ENCODE measurements at places on chromosomes 3 and 15.

DNA sequence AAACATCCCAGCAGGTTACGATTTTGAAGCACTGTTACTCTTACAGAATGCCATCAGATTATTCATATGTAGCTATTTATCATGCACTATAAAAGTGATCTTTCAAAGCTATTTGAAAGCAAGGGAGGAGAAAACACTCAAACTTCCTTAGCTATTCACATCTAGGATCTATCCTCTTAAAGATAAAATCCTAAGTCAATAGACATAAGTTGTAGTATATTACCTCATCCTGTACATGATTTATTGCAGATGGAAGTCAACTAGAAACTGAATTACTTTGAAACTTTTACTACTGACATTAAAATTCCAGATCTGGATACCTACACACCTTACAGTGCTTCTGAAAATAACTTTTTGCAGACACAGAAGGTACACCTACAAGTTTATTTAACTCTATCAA is 197.2 kb downstream of the MEIS2 start:
- DNase-seq, result no peak

- DNase-seq, result no peak
Measured at GRCh38 chr3:179299999-179300613, 22.7 kb upstream of the ZNF639 start.

- DNase-seq, result no peak
Measured at GRCh38 chr3:87363721-87364120, 87.3 kb upstream of the POU1F1 start.

GRCh38 chr15:66877477-66878271 is 175.6 kb downstream of the SMAD6 start:
- no peak for DNase-seq

DNA sequence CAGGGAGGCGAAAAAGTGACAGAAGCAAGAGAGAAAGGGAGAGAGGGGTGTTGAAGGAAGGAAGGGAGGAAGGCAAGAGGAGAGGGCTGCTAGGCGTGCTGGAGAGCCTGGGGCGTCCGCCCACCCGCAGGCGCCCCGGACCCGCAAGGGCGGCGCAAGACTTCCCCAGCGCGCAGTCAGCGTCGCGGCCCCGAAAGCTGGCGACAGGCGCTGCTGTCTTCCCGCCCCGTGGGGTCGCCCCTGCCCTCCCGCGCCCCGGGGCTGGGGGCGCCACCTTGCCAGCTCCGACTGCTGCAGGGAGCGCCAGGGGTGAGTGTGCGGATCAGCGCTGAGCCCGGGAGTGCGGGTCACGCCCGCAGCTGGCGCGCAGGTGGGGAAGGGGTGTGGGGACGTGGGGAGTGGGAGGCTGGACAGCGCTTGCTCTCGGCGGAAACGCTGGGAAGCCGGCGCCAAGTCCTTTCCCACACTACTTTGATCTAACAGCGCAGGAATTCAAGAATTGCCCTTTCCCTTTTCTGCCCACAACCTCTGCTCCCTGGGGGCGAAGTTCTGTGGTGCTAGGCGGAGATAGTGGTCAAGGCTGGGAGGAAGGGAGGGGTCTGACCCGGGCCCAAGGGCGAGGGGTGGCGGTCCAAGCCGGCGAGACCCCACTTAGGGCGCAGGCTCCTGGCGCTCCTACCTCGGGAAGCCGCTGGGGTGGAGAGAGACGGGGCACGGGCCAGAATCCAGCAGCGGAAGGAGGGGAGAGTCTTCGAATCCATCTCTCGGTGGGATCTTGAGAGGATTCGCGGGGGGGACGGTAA is 266.1 kb downstream of the CGGBP1 start:
- no peak for DNase-seq

GRCh38 chr3:50518436-50518835 is 15.0 kb upstream of the CACNA2D2 start:
- DNase-seq, result no peak

DNA sequence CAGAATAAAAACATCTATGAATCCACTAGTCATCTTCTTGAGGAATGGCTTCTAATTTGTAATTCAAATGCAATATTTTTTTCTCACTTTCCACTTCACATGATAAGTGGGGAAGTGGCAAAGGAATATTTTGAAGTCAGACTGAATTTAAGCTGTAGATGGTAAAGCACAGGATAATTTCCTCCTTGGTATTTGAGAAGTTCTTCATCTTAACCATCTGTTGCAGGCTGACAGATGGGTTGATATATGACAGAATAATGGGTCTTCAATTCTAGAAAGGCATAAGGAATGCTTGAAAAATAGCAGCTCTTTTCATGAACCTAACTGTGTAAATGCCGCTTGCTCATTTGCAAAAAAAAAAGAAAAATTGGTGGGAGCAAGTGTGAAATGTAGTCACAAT is 66.5 kb upstream of the SNTN start:
- no peak for DNase-seq

DNA sequence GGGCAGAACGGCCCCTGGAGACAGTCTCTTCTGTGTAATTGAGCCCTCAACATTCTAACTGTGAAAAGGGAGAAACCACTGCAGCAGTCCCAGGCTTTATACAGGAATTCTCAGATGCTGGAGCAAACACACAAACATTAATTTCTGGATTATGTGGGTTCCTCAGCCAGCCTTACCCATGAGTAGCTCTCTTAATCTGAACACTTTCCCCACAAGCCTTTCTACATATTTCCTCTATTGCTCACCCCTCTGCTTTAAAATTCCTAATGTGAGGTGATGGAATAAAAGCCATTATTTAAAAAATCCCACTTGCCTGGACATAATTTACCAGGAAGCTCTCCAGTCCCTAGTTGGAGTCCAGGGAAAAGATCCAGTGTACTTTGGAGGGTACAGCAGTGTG is 139.0 kb downstream of the CTNNB1 start:
- no peak for DNase-seq

DNA sequence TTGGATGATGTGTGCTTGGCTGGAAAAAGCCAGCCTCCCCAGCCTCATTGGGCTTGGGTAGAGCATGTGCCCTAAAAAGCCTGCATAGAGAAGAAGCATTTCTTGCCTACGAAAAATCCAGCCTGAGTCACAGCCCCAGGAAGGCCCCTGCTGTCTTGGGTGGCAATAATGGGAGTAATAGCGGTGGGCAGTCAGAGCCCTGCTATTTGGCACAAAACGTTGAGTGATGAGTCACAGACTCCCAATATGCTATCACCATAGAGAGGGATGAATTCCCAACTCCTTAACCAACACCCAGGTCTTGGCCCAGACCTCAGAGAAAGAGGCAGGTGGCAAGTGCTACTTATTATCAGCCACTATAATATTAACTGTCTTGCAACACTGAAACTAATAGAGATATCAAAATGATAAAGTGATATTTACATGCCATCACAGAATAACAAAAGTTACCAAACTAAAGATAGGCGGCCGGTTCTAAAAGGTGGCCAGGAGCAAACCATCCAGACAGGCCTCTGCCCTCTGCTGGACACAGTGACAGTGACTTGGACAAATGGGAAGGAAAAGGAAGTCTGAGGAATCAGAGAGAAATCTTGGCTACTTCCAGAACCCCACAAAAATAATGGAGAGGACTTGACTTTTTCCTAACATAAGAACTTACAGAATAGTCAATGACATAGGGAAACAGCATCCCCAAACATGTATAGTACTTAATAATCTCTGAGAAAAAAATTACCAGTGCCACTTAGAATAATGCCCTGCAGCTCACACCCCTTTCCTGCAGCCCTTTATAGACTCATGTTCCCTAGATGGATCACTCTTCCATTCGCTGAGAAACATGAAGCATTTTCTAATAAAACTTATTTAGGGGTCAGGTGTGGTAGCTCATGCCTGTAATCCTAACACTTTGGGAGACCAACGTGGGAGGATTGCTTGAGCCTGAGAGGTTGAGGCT is 51.9 kb upstream of the MUC13 start:
- no peak for DNase-seq

DNA sequence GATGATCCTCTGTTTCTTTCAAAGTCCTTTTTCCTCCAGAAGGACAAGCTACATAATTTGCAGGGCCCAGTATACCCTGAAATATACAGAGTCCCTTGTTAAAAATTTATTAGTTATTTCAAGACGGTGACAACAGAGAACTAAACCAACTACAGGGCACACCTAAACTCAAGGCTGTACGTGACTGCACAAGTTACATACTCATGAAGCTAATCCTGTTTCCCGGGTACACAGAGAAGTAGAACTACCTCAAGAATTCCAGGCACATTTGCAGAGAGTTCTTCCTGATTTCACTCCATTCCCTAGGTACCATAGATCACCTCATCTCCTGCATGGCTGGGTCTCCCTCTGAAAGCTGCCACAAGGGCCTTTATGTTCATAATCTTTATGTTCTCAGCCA is 279.4 kb upstream of the ARL6 start:
- DNase-seq, result no peak

DNA sequence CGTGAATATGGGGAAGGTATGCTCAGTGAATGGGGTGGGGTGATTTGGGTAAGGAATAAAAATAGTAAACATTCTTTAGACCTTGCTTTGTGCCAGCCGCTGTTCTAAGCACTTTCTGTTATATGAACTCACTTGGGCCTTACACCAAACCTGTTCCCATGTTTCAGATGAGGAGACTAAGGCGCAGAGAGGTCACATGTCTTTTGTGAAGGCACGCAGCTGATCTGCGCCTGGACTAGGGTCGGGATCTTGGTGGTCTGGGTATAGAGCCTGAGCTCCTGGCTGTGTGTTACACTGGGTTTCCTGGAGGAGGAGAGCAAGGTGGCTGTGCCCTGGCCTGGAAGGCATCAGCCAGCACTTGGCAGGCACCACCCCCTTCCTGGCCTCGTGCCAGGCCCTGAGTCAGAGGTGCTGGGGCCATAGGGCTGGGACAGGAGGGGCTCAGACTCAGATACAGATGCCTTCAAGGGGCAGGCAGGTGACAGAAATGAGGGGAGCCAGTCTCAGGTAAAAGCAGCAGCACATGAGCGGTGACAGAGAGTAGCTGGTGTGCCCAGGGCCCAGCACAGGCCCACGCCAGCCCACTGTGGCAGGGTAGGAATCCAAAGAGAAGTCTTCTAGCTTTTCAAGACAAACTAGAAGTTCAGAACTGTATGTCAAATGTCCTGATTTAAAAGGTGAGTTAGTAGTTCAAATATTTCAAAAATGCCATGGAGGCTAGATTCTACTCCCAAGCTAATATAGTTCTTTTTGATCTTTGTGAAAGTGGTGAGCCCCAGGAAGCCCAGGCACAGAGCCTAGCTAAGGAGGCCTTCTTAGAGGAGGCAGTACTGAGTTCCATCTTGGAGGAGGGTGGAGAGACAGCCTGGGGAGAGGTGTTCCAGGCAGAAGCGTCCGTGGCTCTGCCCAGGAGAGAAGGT is 83.1 kb downstream of the DNAJB8 start:
- peak; percentile 31 for DNase-seq

DNA sequence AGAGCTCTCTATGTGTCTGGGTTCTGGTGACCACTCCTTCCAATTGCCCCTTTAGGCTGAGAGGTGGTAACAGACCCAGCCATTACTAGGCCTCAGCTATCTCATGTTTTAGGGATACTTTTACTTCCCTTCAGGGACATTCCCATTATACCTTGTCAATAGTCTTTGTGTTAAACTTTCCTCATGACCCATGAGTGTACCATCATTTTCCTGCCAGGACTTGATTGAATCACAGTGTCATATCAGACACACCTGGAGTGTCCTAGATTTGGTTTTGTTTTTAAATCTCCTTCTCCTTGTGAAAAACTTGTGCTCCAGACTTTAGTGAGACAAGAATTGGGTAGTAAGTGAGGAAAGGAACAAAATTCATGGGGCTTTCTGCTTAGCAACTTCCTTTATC is 136.6 kb downstream of the KCNAB1 start:
- no peak for DNase-seq

GRCh38 chr15:68621535-68621934 is 42.7 kb downstream of the CORO2B start:
- no peak for DNase-seq

GRCh38 chr3:115670911-115671310 is 47.6 kb downstream of the GAP43 start:
- DNase-seq, result no peak

DNA sequence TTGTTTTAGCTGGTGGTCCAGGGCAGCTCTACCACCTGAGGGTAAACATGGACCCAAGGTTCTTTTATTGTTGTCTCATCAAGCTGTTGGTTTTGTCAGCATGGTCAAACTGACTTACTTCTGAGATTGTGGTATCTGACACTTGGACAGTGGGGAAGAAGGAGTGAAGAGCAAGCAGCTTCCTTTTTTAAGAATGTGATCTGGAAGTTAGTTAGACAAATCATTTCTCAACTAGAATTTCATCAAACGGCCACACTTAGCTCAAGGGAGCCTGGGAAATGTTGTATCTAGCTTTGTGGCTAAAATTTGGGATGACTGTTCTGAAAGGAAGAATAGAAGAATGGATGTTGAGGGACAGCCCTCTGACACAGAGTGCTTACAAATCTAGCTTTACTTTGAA is 215.2 kb downstream of the ZNF621 start:
- no peak for DNase-seq

GRCh38 chr15:39381517-39381916 is 199.4 kb upstream of the THBS1 start:
- no peak for DNase-seq

GRCh38 chr3:119238363-119238762 is 2.3 kb downstream of the B4GALT4 start:
- no peak for DNase-seq

- no peak for DNase-seq
Measured at GRCh38 chr15:99100245-99101173, 4.4 kb upstream of the SYNM start.

GRCh38 chr3:186569779-186570095 is 783 bp upstream of the DNAJB11 start:
- DNase-seq, result no peak

GRCh38 chr3:74332165-74332564 is 282.3 kb downstream of the CNTN3 start:
- no peak for DNase-seq

GRCh38 chr15:83784975-83785374 is 131.1 kb downstream of the ADAMTSL3 start:
- DNase-seq, result no peak

GRCh38 chr3:13544951-13545651 is 3.8 kb upstream of the FBLN2 start:
- DNase-seq, result no peak

Data from stimulated activated CD8-positive, alpha-beta memory T cell treated with anti-CD3 and anti-CD28 coated beads, Interleukin-4, amount 100 ng/mL, for 1 hour (primary cell).